Activated naive CD8-positive, alpha-beta T cell treated with anti-CD3 and anti-CD28 coated beads for 36 hours (primary cell): ENCODE measurements at places on chromosomes 4 and X.

- DNase-seq = no peak
These were observed 35.1 kb downstream of the NELFA start for GRCh38 chr4:1973661-1974060.

DNA sequence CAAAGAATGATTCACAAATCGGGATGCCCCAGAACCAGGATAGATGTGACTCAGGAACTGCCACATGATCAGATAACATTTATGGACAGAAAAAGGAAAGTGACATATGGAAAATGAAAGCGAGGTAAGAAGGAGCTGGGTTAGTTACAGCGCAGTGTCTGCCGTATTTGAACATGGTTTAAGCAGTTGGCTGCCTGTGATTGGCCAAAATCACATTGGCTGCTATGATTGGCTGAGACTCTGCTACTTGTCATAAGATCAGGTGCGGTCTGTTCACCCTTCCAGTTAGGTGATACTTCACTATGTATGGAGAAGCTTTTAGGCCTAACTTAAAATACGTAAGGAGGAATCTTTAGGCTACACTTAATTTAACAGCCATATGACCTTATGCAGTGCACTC, 322.7 kb upstream of the HAND2 start:
- no peak for DNase-seq

DNA sequence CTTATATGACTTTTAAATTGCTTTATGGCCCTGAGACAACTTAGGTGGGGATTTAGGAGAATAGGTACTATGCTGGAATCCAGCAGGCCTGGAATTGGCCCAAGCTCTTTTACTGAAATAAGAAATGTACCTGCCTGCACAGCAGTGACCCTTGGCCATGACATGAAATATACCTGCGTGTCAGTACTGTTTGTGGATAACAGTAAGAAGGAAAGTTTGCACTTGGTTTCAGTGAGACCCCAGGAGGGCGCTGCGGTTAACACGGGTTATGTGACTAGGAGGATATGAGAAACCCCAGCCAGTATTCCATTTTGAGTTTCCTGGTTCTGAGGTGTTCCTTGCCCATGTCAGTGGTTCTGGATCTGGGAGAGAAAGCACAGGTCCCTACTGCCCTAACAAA, 5.3 kb downstream of the MTM1 start:
- peak; percentile 72 for DNase-seq

DNA sequence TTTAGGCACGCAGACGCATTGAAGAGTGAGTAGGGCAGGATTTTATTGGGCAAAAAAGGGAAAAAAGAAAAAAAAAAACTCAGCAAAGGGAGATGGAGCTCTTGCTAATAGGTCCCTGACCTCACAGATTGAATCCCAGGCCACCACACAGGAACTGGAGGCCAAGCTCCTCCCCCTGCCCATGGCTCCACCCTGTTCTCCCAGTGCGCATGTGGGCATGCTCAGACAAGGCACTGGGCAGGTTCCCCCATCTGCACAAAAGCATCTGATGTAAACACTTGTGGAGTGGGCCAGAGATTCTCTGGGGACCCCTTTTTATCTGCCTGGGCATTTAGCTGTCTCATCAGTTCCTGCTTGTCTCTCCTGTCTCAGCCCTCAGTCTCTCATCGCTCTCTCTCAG, 9.5 kb downstream of the FRMD7 start:
- no peak for DNase-seq

GRCh38 chr4:119604266-119604665, 24.3 kb downstream of the PDE5A start:
- no peak for DNase-seq

- no peak for DNase-seq
These were observed 1.5 kb downstream of the CLCN3 start for GRCh38 chr4:169621731-169622492.

- no peak for DNase-seq
These were observed 565.5 kb upstream of the FAM241A start for GRCh38 chr4:111579767-111580166.

DNA sequence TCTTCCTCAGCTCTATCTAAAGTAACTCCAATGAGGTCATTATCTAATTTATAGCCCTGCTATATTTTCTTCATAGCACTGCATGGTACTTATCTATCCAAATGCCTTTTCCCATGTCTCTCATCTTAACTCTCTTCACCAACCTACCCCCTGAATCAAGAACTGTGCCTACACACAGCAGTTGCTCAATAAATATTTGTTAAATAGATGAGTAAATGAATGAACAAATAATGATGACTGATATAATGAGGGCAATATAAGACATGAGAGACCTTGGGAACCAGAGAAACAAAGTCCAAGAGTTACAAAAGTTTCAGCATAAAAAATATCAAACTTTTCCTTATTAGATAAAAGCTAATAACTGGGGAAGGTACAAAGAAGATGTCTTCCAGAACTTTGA, 19.6 kb downstream of the CAMK2D start:
- no peak for DNase-seq

GRCh38 chrX:129472116-129472515, 51.2 kb downstream of the SMARCA1 start:
- no peak for DNase-seq

DNA sequence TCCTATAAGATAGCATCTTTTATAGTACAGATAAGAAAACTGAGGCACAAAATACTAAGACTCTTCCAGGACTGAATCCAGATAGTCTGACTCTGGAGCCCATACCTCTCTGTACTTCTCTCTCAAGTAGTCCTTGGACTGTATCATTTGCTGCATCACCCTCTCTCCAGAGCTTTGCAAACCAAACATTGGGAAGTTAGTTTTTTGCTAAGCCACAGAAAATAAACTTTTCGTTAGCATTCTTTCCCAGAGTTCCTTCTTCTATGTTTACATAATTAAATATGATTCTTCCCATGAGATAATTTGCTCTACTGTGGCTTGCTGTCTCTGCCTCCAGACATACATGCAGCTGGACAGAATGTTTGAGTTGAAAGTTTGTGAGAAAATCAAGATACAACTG, 22.0 kb downstream of the PPEF2 start:
- no peak for DNase-seq
